ENCODE measurements at places on chromosomes 4 and X.
A peak's percentile ranks its signal among the peaks of the same experiment; 100 is the strongest.

GRCh38 chr4:152962150-152962549, 26.0 kb downstream of the FHDC1 start:
- DNase-seq, result no peak

- peak; percentile 63 for DNase-seq
Measured at GRCh38 chrX:3563451-3563850, 150.0 kb downstream of the PRKX start.

GRCh38 chr4:105996845-105997244, 101.6 kb downstream of the NPNT start:
- DNase-seq, result no peak

DNA sequence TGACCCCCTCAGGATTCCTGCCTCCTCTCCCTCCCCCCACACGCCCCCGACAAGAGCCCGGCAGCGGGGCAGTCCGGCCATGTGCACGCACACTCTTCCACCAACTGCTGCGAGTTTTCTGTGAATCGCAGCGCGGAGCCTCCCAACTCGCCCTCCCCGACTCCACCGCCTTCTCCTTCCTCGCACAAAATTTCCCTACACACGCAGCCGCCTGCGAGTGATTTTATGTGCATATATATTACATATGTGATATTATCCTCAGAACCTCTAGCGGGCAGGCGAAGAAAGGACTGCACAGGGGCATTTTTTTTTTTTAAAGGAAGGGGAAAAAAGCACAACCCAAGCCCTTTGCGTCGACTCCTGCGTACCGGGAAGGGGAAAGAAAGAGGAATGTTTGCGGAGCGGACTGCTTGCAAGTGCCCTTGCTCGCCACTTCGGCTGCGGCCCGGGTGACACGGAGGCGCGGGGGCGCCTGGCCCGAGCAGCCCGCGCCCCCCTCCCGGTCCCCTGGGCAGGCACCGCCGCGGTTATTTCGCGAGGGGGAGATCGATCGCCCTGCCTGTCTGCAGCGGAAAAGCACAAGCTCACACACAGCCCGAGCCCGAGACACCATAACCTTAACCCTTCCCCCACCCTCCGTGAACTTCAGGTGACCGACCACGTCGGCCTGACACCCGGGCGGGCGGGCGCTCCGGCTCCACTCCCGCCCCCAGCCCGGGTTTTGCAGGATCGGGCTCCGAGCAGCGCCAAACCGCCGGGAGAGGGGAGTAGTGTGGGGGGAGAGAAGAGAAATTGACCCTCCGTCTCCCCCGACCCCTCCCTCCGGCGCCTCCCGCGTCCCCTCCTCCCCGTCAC, 2.3 kb downstream of the ZNF827 start:
- peak; percentile 95 for DNase-seq

GRCh38 chrX:129161108-129161507, 362.2 kb downstream of the SMARCA1 start:
- no peak for DNase-seq

- no peak for DNase-seq
Measured at GRCh38 chrX:40805404-40805803, 70.1 kb upstream of the MED14 start.

GRCh38 chr4:99720206-99720605, 62.6 kb upstream of the C4orf54 start:
- no peak for DNase-seq

DNA sequence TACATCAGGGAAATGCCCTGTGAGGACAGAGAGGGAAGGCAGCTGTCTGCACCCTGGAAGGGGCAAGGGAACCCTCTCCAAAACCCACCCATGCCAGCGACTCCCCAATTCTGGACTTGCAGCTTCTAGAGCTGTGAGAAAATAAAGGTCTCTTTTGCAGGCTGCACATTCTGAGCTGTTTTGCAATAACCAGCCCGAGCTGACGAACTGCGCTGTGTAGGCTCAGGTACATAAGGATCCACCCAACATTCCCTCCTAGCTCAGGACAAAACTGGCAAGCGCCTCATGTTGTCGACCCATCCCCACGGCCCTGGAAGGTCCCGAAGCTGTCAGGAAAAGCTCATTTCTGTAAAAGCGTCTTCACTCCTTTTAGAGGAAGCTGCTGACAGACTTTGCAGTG, 271.8 kb downstream of the CRLF2 start:
- no peak for DNase-seq

- DNase-seq, result peak; percentile 76
Measured at GRCh38 chrX:49155243-49155899, 7.2 kb upstream of the MAGIX start.

- no peak for DNase-seq
Measured at GRCh38 chr4:138267835-138268234, 25.7 kb upstream of the SLC7A11 start.

GRCh38 chr4:16199093-16199492, 27.2 kb downstream of the TAPT1 start:
- no peak for DNase-seq

- DNase-seq, result peak; percentile 22
Measured at GRCh38 chrX:2627272-2627867, 63.7 kb upstream of the CD99 start.

GRCh38 chr4:2352729-2353221, 65.7 kb downstream of the ZFYVE28 start:
- no peak for DNase-seq

DNA sequence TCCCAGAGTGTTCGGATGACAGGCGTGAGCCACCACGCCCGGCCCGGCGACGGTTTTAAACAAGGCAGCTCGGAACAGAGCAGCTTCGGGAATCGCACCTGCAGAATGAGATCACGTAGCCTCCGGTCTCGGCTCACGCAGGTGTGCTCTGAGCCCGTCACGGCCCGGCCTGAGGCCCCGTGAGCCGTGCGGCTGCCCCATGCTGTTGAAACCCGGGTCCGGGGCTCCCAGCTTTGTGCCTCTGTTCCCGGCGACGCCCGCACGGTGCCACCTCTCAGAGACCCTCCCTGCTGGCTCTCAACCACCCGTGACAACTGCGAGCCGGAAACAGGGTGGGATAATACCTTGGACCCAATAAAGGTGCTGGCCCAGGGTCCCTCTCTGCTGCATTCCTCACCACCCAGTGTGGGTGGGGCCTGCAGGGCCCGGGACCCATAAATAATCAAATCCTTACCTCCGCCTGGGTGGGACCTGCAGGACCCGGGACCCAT, 13.4 kb upstream of the PLCXD1 start:
- no peak for DNase-seq

DNA sequence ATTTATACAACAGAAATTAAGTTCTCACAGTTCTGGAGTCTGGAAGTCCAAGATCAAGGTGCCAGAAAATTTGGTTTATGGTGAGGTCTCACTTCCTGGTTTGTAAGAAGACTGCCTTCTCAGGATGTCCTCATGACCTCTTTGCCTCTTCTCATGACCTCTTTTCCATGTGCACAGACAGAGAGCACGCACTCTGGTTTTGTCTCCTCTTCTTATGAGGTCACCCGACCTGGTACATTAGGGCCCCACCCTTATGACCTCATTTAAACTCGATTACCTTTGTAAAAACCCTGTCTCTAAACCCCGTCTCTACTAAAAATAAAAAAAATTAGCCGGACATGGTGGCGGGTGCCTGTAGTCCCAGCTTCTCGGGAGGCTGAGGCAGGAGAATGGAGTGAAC, 155.9 kb downstream of the KIT start:
- DNase-seq, result no peak

- peak; percentile 46 for DNase-seq
Measured at GRCh38 chrX:17521871-17522693, 147.1 kb downstream of the NHS start.

All from muscle of leg (tissue), 16 donors.